A549 treated with ZK216348 at 1 μM for 4 hours (cell line): ENCODE measurements at places on chromosomes 3 and 15. TPM values are rescaled to one million over a fixed set of nuclear protein-coding genes. Genes with fewer than 3 reads are reported as not detected.

The SNRPA1 gene
- 99.6 to 129 TPM (median 111 TPM) in 5 replicates for total RNA-seq

The FANCI gene
- total RNA-seq = 49.4 to 66.8 TPM (median 56.8 TPM) in 5 replicates

The C3orf49 gene
- not detected in 5 replicates for total RNA-seq

The ATP13A5 gene
- not detected in 5 replicates for total RNA-seq

The MINAR1 gene
- total RNA-seq = 0.30 to 0.60 TPM (median 0.45 TPM) in 5 replicates

The ARPP21 gene
- 0.07 to 0.13 TPM (median 0.07 TPM) in 3 of 5 replicates, not detected in the others for total RNA-seq

The CCRL2 gene
- 0.14 to 0.42 TPM (median 0.16 TPM) in 3 of 5 replicates, not detected in the others for total RNA-seq

The UMPS gene
- 44.6 to 60.8 TPM (median 52.1 TPM) in 5 replicates for total RNA-seq
